Suppressor macrophage (primary cell): ENCODE measurements at places on chromosomes 12 and 14.

DNA sequence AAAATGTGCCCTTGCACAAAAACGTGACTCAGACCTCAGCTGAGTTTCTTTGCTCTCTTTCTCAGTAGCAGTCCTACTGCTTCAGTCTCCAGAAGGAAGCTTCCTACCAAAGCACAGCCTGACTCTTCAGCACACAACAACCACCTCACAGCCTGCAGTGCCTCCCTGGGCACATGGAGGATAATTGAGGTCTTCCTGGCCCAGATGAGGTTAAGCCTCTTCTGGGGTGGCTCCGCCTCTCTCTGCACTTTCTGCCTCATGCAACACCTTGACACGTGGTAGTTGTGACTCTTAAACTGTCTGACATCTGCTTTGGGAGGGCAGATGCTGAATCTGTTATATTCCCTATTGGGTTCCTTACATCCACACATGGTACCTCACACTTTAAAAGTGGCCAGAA is 33.8 kb downstream of the GIT2 start:
- DNase-seq, result no peak

GRCh38 chr12:108526482-108527165 is 11.5 kb downstream of the FICD start:
- DNase-seq, result no peak

DNA sequence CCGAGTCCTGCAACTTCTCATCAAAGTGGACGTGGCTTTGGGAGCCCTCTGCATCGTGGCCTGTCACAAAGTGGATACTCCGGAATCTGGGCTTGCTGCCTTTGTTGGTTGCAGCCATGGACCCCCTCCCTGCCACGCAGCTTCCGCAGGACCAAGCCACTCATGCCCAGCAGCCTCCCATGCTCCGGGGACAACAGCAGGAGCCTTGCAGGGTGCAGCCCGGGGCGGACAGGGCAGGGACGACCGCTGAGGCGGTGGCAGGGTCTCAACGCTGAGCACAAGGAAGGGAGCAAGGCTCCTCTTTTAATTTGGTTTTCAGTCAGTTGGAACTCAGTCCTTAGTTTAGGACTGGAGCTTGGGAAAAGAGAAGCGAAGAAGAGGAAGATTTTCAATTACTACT is 12.1 kb upstream of the ADCY6 start:
- no peak for DNase-seq

GRCh38 chr14:103393676-103394626 is 8.7 kb downstream of the MARK3 start:
- no peak for DNase-seq

DNA sequence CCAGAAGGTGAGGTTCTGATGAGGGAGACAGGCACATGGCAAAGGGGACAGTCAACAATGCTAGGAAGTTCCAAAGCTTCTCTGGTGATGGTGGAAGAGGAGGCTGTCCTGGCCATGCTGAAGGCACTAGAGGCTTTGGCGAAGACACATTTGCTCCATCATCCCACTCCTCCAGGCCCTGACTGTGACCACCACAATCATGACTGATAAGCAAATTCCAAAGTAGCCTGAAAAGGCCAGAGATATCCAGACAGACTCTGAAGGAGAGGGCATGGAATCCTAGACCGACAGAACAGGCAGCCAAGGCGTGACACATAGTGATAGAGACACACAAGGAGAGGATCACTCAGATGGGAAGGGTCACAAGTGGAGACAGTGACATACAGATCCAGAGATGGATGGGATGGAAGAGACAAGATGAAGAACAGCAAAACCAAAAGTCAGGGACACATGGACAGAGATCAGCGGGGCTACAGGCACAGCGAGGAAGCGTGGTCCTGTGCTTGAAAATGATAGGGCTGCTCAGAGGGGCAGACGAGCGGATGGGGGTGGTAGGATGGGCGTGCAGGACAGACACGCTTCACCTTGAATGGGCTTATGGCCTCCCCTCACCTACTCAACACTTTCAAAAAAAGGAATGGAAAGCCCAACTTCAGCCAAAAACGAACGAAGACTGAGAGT is 1.3 kb downstream of the ZFHX2 start:
- no peak for DNase-seq

DNA sequence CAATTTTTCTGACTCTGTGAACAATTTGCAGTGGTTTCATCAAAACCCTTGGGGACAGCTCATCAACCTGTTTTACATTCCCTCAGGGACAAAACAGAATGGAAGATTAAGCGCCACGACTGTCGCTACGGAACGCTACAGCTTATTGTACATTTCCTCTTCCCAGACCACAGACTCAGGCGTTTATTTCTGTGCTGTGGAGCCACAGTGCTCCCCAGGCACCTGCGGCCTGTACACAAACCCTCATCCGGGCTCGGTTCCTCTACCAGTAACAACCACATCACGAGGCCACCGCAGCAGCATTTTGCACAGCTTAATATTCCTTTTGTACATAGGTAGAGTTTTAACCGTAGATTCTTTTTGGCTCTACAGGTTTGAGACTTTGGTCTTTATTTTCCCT is 397.4 kb upstream of the OR4E1 start:
- DNase-seq, result no peak

DNA sequence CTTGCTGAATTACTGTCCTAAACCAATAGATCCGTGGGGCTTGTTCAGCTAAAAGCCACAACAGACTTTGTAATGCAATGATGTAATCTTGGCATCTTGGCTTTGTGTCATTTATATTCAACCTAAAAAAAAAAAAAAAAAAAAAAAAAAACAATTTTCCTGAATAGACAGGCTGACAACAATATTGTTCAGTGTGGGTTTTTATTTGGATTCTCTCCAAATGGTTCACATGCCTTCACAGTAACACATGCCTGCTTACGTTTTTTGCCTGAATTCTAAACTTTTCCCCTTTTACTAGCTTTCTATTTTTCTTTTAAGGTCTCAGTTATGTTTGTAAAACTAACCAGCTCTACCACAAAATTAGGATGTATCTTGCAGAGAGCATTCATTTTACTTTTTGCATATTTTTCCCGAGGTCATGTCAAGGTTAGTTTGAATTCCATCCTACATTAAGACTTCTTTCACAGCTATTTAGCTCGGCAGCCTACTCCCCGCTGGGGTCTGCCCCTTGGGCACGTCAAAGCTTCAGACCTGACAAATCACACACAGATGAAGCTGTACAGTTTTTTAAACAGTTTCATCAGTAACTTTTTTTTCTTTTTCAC is 213.7 kb upstream of the NPAS3 start:
- DNase-seq, result no peak

DNA sequence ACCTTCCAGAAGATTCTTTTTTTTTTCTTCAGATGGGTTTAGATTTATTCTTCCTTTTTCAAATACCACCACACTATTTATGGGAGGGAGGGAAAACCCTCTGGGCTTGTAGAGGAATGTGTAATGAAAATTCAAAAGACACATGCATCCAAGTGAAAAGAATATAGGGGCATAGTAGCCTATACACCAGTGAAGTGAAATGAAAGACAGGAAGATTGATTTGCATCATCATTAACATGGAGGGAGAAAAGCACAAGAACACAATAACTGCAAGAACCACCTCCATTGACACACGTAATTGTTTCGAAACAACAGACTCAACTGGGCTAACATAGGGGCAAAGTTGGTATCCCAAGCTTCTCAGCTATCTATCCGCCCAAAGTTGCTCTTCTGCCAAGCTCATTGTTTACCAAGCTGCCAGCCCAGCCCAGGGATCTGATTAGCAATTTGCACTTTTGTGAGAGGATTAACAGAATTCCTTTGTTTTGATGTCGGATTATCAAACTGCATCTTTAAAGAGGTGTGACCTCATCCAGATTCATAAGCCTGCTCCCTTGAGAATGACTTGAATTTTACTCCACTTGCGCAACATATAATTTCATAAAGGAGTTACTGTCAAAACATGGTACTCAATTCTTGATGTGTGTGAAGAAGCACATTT is 430.5 kb upstream of the SOX5 start:
- no peak for DNase-seq

GRCh38 chr12:49936925-49937324 is 13.6 kb upstream of the AQP2 start:
- DNase-seq, result no peak

DNA sequence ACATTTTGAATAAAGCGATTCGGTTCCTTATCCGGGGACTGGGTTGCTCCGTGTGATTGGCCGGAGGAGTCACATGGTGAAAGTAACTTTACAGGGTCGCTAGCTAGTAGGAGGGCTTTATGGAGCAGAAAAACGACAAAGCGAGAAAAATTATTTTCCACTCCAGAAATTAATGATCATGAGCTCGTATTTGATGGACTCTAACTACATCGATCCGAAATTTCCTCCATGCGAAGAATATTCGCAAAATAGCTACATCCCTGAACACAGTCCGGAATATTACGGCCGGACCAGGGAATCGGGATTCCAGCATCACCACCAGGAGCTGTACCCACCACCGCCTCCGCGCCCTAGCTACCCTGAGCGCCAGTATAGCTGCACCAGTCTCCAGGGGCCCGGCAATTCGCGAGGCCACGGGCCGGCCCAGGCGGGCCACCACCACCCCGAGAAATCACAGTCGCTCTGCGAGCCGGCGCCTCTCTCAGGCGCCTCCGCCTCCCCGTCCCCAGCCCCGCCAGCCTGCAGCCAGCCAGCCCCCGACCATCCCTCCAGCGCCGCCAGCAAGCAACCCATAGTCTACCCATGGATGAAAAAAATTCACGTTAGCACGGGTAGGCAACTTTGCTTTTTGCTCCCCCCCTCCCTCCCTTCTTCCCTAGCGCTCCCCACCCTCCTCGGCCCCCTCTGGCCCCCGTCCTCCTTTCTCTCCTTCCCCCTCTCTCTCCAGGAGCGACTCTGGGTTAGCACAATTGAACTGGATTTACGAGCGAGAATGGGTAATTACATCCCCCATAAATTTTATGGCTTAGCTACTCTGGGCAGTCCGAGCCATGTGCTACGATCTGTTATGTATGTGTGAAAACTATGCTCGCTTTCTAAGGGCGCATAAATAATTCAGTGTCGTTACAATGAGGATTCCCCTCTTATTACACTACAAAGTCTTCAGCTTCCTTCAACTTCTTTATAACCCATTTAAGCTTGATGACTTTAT is at the start of gene HOXC4:
Gene HOXC4 (plus strand): TSS at position 85 of the 991 bp plus-strand sequence. CDS start 88 bp downstream, at position 173.
- DNase-seq, result no peak
